T-helper 2 cell (primary cell): ENCODE measurements at places on chromosomes 3 and 15.
A peak's percentile ranks its signal among the peaks of the same experiment; 100 is the strongest.

DNA sequence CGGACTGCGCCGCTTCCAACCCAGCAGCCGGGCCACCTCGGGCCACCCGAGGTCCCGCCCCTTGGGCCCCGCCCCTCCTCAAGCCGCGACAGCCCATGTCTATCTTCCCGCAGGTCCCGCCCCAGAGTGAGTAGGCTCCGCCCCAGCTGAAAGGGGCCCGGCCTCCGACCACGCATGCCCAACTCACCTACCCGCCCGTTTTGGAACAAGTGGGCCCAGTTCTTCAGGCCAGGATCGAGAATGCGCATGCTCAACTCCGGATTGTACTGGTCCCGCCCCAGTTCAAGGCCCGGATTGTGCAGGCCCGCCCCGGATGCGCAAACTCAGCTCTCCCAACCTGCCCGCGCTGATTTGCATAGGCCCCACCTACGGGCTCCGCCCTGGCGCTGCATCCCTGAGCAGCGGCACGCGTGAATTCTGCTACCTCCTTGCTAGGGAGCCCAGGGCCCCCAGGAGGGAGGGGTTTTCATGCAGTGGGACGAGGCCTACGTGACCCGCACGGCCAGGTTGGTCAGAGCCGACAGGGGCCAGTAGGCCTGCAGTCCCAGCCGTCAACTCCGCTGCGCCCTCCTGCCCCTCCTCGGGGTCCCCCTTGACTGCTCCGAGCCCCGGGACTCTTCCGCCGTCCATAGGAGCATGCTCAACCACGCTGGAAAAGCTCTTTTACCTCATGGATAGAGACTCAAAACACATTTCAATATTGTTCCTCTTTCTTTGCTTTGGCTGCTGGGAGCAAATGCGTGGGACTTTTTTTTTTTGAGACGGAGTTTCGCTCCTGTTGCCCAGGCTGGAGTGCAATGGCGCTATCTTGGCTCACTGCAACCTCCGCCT, at the start of gene PFKFB4:
TSS of gene PFKFB4 (minus strand) at position 8 of the 831 bp plus-strand sequence. CDS start 26 bp downstream, outside the sequence.
- peak; percentile 99 for DNase-seq

- no peak for DNase-seq
Measured at GRCh38 chr3:43218921-43219320, 67.4 kb upstream of the SNRK start.

DNA sequence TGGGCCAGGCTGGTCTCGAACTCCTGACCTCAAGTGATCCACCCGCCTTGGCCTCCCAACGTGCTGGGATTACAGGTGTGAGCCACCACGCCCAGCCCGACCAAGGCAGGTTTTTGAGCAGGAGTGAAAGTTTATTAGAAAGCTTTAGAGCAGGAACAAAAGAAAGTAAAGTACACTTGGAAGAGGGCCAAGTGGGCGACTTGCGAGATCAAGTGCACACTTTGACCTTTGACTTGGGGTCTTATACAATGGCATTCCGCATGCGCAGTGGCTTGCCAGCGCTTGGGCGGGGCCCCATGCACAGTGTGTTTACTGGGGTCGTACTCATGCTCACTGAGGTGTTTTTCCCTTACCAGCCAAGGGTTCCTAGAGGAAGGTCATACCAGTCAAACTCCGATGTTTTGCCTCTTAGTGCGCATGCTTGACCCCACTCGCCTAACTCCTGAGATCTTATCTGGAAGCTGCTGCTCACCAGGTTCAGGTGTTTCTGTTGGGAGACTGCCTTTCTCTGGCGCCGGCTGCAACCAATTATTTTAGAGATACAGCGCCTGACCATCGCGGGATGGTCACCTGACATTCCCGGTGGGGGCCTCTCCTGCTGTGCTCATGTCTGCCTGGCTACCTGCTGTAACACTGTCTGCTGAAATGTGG, 46.9 kb upstream of the FLNB start:
- no peak for DNase-seq

- no peak for DNase-seq
Measured at GRCh38 chr15:52336529-52336928, 40.9 kb upstream of the MYO5C start.

DNA sequence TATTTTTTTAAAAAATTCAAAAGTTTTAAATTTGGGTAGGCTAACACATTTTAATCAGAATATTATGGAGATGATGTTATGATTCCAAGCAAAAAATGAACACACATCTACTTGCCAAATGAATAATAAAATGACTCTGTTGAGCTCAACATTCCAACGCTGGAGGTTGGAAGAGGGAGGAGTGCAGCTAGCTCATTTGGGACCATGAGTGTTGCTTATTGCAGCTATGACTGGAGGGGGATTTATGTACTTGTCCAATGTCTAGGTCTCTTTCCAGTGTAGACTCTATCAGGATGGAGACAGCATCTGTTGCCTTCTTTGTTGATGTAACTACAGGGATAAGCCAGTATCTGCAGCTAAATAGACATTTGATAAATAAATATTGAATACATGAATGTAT, 310.6 kb downstream of the CACNA2D3 start:
- no peak for DNase-seq

DNA sequence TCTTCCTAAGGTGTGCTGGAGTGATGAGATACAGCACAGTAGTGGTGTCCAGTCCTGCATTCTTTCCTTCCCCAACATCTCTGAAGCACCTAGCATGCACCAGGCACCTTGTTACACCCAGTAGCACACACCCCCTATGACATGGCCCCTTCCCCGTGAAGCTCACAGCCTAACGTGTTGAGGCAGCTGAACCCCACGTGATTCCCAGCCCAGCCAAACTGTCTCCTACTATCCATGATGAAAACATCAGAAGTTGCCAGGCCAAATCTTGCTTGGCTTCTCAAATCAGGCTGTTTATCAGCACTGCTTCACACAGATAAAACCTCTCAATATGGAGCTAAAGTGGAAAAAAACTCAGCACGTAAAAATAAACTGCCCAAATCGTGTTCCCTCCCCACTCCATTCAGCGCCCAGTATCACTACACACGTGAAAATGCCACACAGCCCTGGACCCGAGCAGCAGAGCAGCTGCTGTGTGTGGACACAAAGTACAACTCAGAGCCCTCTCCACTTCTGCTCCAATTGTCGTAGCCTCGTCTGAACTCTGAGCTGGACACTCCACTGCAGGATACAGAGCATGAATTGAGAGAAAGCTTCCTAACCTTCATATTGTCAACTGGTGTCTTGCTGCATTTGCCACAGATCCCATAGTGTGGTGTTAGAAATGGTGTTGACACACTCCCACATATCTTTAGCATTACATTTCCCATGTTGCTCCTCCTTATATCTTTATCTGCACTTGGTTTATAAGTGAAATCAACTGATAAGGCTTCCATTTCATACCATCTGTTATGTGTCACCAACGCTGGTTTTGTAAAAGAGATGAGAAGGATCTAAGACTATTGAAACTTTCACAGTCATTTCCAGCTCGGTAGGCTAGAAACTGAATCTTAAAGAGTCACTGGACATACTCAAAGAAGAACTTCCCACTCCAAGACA, 279.8 kb downstream of the RORA start:
- no peak for DNase-seq

- DNase-seq, result no peak
Measured at GRCh38 chr15:76866008-76866407, 39.1 kb downstream of the SCAPER start.

GRCh38 chr15:27903405-27903804, 195.7 kb downstream of the OCA2 start:
- DNase-seq, result no peak

GRCh38 chr15:101732772-101733171, 8.5 kb upstream of the TARS3 start:
- no peak for DNase-seq

- DNase-seq, result no peak
Measured at GRCh38 chr3:26622621-26623418, at the start of gene LRRC3B. LRRC3B (plus strand) TSS chr3:26622772; CDS start chr3:26709673, 86,901 bp downstream.

DNA sequence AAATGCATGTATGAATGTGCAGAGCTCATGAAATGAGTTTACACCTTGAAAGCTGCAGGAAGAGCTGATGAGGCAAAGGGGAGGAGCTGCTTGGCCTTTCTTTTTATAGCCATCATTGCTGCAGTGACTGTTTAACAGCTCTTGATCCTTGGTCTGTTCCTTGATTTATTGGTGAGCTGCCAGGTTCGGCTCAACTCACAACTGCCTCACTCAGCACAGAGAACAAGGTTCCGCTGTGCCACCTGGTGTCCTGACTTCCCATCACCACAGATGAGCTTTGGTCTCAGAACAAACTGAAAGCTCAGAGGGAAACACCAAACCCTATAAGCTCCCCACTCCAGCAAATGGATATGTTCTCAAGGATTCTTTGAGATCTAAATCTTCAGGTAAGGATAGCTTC, 626.1 kb downstream of the MAGI1 start:
- DNase-seq, result no peak

DNA sequence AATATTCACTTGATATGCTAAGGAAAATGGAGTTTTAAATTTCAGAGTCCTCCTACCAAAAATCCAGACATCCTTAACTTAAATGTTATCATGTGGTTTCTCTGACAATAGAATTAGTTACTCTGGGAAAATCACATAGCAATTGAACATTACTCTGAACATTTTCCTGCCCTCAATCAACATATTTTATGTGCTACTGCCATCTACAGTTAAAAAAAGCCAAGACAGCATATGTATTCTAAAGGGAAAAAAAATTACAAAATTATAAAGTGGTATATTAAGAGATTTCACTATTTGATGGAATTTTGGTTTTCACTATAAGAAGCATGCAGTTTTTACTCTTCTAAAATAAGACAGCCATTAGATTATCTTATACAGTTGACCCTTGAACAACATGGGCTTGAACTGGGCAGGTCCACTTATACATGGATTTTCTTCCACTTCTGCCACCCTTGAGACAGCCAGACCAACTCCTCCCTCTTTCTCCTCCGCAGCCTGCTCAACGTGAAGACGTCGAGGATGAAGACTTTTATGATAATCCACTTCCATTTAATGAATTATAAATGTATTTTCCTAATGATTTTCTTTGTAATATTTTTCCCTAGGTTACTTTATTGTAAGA, 122.3 kb downstream of the ATP1B3 start:
- no peak for DNase-seq

DNA sequence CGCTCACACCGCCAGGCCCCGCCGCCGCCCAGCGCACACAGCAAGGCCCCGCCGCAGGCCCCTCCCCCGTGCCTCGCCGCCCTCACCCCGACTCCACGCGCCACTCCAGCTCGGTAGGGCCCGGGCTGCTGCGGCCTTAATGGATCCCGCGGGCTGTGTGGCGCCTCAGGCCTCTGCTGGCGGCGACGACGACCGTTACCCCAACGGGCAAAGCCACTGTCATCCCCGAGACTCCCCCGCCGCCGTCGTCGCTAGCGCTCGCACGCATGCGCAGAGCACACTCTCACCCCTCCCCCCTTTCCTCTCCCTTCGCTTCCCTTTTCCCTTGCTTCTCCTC, at the start of gene MSL2:
TSS of gene MSL2 (minus strand) at position 272 of the 337 bp plus-strand sequence. CDS start 1,222 bp downstream, outside the sequence.
- DNase-seq, result no peak

- no peak for DNase-seq
Measured at GRCh38 chr3:169607949-169608348, 55.6 kb downstream of the MECOM start.

- DNase-seq, result no peak
Measured at GRCh38 chr15:96412906-96413231, 82.4 kb downstream of the NR2F2 start.

- no peak for DNase-seq
Measured at GRCh38 chr3:121793078-121793477, 41.8 kb downstream of the IQCB1 start.

- DNase-seq, result no peak
Measured at GRCh38 chr3:31536497-31536896, 3.8 kb downstream of the STT3B start.

DNA sequence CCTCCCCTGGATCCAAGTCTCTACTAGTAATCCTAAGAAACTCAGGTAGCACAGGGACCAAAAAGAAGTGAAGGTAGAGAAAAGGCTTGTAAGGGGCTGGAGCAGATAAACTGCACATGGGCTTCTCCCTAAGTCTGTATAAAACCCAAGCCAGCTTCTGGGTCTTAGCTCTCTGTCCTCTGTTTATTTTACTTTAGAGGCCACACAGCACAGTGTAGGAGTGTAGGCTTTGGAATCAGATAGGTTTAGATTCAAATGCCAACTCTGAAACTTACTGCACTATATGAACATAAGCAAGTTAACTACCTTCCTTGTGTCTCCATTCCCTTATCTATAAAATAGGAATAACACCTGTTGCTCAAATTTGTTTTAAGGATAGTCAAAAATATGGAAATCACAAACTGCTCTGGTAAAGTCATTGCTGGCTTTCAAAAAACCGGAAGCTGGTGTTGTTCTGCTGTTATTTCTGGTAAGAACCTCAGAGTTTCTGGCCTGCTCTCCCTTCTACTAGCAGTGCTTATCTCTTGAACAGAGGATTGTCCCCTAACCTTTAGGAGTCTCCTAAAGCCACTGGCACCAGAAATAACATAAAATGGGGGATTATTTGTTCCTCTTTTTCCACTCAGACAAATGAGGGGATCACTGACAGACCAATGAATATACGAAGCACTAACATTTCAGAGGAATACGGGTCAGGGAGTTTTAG, 33.8 kb downstream of the PIK3R4 start:
- DNase-seq, result no peak

DNA sequence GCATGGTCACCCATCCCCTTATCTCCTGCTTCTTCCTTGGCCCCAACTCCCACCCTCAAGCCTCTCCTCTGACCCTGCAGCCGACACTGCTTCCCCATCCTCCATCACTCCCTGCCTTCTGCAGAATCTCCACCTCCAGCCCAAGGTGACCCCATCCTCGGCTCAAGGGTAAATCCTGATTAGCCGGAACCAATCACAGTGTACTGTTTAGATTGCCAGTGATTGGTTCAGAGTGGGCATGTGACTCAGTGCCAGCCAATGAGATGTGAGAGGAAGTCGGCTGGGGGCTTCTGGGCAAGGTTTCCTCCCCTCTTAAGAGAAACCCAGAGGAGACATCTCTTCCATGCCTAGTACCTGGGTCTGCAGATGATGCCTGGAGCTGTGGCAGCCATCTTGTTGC, 10.3 kb downstream of the CACNA2D2 start:
- DNase-seq, result no peak

DNA sequence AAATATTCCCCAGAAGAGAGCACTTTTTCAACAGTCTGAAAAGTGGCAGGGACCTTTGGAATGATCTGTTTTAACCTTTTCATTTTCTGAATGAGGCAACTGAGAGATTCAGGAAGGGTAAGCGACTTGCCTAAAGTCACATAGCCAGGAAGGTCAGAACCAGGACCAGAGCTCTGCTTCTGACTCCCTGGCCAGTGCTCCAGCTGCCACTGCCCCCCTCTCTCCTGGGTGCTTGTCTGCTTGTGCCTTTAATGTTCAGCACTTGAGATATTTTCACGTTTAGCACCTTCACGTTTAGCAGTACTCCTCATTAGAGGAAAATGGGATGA, 68.3 kb downstream of the SMAD3 start:
- DNase-seq, result no peak
